ENCODE measurements at places on chromosomes 11 and 22.
A peak's percentile ranks its signal among the peaks of the same experiment; 100 is the strongest.

- DNase-seq = no peak
These were observed 404.0 kb downstream of the GUCY1A2 start for GRCh38 chr11:106614262-106614661.

GRCh38 chr11:57377107-57377506 lies 3.8 kb downstream of the PRG3 start:
- DNase-seq = no peak

- no peak for DNase-seq
These were observed 24.6 kb upstream of the WNT7B start for GRCh38 chr22:46001426-46002106.

GRCh38 chr22:28589102-28589750 lies 90.4 kb downstream of the TTC28 start:
- no peak for DNase-seq

DNA sequence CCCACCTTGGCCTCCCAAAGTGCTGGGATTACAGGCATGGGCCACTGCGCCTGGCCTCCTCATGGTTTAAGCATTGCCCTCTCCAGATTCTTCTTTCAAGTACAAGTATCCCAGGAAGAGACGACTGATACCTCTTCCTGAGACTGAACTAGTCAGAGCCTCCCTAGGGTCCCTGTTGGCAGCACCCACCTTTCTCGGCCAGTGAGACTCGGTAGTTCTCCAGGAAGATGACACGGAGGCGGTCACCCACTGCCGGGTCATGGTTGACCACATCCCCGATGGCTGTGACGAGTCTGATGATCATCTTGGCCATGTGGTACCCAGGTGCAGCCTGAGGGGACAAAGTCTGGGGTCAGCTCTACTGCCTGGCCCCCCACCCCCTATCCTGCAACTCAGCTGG lies 7.2 kb upstream of the RASGRP2 start:
- no peak for DNase-seq

DNA sequence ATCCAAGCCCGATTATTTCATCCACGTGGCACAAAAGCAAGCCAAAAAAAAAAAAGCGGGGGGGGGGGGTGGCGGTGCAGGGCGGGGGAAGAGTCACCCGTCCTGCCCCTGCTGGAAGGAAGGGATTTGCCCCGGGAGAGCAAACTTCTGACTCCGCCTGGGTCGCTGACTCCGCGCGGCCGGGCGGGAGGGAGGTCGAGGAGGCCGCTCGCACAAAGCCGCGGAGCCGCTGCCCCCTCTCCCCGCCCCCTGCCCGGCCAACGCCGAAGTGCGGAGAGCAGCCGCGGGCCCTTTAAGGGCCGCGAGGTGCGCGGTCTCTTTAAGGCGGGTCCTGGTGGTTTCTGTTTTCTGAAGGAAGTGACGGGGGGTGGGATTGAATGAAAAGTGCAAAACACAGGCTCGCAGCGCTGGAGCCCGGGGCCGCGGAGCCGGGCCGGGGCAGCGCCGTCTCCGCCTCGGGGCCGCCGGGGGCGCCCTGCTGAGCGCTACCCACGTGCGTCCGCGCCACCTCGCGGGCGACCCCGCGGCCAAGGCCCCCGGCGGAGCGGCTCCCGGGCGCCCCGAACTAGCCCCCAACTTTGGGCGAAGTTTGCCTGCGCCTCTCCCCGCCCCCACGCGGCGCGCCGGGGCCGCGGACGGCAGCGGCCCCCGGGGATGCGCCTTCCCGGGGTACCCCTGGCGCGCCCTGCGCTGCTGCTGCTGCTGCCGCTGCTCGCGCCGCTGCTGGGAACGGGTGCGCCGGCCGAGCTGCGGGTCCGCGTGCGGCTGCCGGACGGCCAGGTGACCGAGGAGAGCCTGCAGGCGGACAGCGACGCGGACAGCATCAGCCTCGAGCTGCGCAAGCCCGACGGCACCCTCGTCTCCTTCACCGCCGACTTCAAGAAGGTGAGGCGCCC lies at the start of gene OAF:
Gene OAF, plus strand, starts transcription at position 407 of the 896 bp plus-strand sequence. Its CDS starts 248 bp downstream, at position 655.
- peak; percentile 90 for DNase-seq

GRCh38 chr11:130218501-130219070 lies 59.0 kb downstream of the ST14 start:
- no peak for DNase-seq

DNA sequence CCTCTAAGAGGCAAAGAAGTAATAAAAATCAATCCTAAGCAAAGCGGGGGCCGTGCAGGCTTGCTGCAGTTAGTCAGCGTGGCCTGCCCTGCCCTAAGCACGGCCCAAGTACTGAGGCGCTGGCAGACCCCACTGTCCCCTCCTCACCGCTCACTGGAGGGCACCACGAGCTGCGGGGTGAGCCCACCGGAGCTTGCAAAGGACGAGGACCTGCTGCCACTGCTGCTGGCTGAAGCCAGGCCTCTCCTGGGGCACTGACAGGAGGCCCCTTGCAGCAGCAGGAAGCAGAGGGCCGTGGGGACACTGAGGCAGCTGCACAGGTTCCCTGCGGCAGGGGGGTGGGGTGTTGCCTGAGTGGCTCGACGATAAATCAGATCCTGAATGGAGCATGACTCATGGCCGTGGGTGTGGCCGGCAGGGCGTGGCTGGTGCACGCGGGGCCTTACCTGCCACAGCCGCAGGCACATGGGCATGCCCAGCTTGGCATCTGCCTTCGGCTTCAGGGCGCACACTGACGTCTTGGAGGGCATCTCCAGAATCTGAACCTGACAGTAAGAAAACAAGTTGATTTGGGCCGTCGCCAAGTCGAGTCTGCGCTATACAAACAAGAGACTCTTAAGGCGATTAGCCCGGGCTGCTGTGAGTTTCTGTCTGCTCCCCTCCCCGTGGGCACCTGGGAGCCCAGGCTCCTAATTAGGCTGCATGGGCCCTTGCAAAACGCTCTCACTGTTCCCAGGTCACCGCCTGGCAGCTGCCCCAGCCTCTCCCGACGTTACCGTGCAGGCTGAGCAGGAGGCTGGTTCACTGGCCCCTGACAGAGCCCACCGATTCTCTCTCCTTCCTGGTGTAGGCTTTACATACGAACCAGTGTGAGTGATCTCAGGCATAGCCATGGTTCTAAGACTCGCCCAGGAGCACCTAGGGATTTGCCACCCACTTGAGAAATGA lies 45.9 kb downstream of the TBX1 start:
- no peak for DNase-seq

DNA sequence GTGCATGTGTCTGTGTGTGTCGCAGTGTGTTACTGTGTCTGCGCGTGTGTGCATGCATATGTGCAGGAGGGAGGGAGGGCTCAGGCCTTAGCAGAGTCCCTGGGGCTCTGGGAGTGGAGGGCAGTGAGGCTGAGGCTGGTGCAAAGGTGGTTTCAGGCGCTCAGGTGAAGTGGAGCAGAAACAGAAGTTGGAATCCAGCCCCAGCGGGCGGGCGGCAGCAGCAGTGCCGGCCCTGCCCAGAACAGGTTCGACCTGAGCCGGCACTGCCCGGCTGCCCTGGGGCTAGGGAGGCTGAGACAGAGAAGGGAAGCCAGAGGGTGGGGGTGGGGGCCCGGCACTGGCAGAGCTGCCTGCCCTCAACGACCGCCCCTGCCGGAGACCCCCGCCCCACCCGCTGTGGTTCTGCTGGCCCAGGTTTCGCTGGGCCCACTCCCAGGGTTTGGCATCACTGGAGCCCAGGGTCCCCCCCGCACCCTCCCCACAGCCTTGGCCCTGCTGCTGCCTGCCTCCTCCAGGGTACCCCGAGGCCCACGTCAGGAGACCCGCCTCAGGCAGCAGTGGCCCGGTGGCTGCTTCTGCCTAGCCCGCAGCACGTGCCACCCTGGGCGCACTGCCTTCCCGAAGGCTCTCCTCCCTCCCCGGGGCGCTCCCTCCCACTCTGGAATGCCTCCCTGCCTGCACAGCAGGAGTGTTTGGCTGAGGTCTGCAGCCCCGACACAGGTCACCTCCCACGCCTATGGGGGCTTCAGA lies 13.3 kb downstream of the ASCL2 start:
- DNase-seq = no peak

- DNase-seq = no peak
These were observed 37.1 kb upstream of the SUSD2 start for GRCh38 chr22:24144056-24144777.

GRCh38 chr22:41563051-41563711 lies 2.4 kb downstream of the CSDC2 start:
- DNase-seq = peak; percentile 95

GRCh38 chr11:30868626-30869081 lies 282.5 kb upstream of the MPPED2 start:
- no peak for DNase-seq

DNA sequence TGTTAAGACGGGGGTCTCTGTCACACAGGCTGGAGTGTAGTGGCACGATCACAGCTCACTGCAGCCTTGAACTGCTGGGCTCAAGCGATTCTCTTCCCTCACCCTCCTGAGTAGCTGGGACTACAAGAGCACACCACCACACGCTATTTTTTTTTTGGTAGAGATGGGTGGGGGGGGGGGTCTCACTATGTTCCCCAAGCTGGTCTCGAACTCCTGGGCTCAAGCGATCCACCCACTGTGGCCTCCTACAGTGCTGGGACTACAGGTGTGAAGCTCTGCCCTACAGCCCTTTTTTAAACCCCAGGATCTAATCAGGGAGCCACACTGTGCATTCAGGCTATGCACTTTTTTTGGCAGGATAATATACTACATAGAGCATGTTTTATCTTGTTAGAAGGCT lies 1.4 kb upstream of the DHCR7 start:
- no peak for DNase-seq

Data from fibroblast of skin of right biceps (primary cell).